Upper lobe of right lung (tissue), 1 donor: ENCODE measurements at places on chromosomes 7 and 10. TPM values are rescaled to one million over a fixed set of nuclear protein-coding genes. Genes with fewer than 3 reads are reported as not detected.
A peak's percentile ranks its signal among the peaks of the same experiment; 100 is the strongest.

DNA sequence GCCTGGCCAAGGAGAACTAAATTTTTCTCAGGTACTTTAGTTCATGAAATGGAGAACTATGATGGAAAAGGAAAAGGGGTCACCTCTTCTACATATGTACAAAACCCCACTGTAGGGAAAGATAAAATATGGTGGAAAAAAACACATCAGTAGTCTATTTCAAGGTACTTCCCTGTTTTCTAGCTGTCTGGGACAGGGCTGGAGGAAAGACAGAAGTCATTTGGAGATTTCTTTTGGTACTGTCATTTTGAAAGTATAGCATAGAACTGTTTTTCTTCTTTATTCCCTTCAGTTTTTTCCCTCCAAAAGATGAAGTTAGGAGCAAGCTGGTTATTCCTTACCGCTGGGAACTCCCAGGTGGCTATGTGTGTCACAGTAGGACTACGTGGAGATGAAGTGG, 196.1 kb downstream of the DOCK4 start:
- no peak for DNase-seq

DNA sequence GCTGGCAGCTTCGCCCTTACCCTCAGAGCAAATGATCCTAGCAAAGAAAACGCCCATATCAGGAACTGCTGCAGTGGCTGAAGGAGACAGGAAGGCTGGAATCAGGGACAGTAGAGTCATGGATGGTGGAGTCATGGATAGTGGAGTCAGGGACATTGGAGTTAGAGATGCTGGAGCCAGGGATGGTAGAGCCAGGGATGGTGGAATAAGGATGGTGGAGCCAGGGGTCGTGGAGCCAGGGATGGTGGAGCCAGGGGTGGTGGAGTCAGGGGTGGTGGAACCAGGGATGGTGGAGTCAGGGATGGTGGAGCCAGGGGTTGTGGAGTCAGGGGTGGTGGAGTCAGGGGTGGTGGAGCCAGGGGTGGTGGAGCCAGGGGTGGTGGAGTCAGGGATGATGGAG, 31.3 kb downstream of the C10orf105 start:
- no peak for DNase-seq

Gene GSAP
- total RNA-seq = 64.9 TPM

DNA sequence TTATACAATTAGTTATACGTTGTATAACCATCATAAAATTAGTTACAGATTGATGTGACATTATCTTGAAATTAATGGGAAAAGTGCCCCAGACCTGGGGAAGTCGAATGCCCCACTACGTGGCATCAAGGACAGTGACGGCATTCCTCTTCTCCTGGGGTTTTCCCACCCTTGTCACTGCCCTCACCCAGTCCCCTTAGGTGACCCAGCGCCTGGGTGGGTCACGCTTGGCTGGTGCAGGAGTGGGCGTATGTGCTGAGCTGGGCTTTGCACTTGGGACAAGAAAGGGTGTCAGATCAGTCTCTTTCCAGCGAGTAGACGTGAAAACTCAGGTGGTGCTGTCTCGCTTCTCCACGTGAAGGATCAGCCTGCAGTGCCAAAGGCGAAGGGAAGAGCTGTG, 7.6 kb downstream of the FOXK1 start:
- no peak for DNase-seq

Gene SPDYE11
- total RNA-seq = not detected

DNA sequence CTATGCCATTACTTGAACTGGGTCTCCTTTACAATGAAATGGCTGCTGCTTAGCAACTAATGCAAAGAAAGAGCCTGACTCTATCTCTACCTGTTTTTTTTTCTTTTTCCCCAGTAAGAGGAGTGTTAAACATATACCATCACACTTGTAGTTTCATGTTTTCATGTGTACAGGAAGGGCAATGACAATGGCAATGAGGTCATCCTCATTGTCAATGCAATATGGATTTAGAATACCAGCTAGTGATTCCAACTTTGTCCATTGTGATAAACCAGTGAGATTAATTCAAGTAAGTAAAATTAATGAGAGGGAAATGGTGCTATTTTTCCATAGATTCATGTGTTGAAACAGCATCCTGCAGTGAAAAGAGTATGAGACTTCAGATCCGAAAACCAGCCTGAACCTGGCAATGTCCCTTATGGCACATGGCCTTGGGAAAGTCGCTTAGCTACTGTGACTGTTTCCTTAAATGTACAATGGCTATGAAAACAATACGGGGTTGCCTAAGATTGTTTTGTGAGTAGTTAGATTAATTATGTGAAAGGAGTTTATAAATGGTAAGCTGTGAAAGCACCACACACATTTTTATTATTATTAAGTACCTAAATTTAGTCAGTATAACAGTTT, 11.2 kb downstream of the DGKI start:
- no peak for DNase-seq

- DNase-seq = no peak
Measured at GRCh38 chr7:80263333-80263732, 128.7 kb downstream of the GNAI1 start.

Gene MOGAT3
- not detected for total RNA-seq

GRCh38 chr10:108956149-108956548, 967.2 kb downstream of the XPNPEP1 start:
- DNase-seq = no peak

GRCh38 chr7:9488555-9488954, 1055.1 kb downstream of the NXPH1 start:
- no peak for DNase-seq

DNA sequence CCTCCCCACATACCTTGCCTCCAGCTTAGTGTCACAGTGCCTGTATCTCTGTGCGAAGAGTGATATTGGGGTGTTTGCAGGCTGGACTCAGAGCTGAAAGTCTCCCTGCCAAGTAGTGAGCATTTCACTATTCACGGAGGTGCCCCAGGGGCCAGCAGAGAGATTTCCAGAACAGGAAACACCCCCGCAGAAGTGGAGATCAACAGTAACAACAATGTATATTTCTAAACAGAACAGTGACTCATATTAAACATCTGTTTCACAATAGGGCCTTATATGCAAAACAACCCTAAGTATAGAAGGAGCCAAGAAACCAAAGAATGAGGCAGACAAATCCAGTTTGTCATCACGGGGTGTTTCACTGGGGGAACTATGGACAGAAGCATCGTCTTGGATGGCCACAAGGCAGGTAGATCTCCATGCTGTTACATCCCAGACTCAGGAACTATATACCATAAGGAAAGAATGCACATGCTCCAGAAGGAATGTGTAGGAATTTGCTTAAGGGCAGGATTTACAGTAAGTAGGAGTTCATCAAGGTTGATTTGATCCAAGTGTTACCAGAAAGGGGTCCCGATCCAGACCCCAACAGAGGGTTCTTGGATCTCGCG, 29.3 kb upstream of the CCL24 start:
- no peak for DNase-seq

DNA sequence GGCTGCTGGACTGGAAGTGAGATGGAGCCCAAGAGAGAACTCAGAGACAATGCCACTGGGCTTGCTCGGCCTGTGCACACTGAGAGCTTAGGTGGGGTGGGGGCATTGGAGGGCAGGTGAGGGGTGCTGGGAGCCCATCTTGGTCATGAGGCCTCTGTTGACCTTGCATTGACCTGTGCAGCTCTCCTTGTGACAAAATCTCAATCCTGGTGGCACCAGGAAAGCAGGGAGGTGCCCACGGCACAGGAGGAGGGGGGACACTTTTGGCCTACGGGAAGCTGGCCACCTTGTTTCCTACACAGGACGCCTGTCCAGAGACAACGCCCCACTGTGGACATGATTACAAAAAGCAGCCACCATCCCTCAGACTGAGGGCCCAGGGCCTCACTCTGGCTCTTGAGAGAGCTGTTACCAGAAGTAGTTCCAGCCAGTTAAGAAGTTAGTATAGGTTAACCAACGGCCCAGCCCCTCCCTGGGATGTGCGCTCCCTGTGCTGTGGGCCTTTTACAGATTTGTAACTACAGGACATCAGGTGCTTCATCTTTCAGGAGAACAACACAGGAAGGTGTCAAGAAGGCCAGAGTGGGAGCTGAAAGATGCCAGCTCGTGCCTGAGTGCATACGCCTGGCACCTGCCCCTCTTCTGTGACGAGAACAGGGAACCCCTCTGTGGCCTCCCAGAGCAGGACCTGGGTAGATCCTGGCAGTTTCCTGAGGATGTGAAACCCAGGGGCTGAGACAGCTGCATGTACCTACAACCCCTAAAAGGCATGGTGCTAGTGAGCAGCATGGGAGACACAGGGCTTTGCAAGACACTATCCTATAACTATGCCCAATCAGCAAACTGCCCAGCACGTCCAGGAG, 10.3 kb downstream of the PKD1L1 start:
- DNase-seq = no peak

DNA sequence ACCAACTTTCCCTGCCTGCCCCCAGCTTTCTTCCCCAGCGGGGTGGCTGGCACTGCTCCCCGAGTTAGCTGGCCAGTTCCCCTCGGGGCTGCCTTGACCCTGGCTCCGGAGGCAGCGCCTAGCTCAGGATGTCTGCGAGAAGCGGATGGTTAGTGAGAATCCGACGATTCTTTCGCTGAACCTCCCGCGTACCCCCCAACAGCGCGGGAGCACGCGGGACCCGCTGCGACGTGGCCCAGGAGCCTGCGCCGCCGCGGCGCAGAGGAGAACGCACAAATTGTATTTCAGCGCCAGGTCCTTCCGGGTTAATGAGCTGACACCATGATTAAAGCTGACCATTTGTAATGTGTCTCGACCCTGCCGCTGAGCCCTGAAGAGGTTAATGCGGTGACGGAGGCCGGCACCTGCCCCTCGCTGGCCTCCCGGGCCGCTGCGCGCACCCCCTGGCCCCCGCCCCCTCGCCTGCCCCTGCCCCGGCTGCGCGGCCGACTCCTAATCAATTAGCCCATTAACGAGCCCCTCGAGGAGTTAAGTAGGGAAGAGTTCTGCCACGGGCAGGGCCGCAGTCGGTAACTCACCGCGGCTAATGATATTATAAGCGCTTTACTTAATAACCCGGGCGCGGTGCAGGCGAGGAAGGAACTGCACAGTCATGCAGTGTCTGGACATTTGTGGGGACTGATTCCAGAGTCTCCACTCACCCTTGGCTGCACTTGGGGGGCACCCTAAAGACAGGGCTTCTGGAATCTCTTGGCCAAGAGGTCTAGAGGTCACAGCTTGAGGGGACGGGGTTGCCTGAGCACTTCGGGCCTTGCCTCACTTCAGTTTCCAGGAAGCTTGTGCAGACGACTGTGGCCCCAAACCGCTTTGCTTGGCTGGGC, 1.7 kb upstream of the HMX2 start:
- DNase-seq = no peak

DNA sequence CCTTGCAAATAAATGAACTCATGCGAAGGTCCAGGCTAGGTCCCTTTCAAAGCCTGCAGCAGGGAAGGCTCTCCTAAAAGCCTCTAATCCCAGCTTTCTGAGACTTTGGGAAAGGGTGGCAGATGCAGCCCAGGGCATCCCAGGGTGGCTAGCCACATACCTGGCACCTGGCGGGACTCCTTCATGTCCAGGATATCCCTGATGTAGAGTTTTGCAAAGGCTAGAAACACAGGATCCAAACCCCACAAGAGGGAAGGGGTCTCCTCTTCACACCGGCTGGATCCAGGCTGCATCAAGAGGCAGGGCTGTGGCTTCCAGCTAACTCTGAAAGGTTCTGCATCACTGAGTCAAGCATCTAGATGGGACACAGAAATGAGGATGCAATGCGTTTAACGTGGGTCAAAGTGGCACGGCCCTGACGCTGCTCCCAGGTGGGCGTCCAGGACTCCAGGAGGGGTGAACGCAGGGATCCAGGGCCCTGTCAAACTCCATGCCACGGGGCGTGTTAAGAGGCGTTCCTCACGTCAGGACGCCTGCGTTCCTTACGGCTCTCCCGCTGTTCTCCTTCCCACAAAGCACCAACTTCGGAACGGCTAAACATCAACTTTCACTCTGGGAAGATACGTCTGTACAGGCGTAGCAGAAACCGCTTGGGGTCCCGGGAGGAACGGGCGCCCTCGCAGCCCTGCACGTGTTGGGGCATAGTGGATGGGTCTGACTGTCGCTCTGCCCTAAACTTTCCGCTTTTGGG, 507 bp downstream of the STN1 start:
- DNase-seq = peak; percentile 81

- no peak for DNase-seq
Measured at GRCh38 chr7:150514748-150515222, at the start of gene GIMAP7. GIMAP7 (plus strand) TSS chr7:150514872; CDS start chr7:150519975, 5,103 bp downstream.

DNA sequence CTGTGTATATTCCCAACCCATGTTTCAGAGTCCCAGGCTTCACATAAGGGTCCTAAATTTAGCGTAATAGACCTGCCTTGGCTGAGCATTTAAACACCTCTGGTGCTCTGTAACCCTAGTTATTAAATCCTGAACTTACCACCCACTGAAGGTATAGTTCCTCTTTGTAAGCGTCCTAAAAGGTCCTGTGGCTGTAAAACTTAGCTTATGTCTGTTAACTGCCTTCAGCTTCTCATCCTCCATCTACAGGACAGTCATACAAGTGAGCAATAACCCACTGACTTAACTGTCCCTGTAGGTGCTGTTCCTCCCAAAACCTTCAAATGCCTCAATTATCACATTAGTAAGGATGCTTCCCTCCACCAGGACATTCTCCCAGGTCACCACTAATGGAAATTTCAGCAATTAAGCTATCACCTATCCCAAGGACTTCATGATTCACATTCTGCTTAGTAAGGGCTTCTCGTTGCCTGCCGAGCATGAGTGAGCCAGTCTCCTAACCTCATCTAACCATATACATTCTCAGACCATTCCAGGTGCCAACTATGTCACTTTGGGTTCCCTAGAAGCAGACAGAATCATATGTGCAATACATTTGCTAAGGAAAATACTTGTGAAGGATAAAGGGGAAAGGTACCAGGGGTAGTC, 55.8 kb downstream of the CASD1 start:
- no peak for DNase-seq

GRCh38 chr7:30925117-30925516, 13.5 kb downstream of the AQP1 start:
- DNase-seq = no peak

Gene NPFFR1
- 1.1 TPM for total RNA-seq

- no peak for DNase-seq
Measured at GRCh38 chr10:110425684-110426293, 71.9 kb upstream of the DUSP5 start.

Gene TEX47
- not detected for total RNA-seq

DNA sequence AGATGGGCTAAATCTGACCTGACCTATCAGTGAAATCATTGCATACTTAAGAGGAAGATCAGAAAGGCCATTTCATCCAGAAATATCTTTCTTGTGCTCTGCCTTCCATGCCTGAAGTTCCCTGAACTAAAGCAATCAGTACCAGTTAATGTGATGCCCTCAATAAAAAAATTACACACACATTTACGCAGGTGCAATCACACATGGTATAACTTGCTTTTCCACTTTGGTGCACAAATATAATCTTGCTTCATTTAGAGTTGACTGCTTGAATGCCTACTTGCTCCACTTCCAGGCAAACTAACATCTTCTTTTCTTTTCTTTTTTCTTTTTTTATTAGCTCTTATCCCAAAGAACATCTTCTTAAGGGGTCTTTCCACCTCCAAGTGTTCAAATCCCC, 58.3 kb upstream of the KIF5B start:
- DNase-seq = no peak

DNA sequence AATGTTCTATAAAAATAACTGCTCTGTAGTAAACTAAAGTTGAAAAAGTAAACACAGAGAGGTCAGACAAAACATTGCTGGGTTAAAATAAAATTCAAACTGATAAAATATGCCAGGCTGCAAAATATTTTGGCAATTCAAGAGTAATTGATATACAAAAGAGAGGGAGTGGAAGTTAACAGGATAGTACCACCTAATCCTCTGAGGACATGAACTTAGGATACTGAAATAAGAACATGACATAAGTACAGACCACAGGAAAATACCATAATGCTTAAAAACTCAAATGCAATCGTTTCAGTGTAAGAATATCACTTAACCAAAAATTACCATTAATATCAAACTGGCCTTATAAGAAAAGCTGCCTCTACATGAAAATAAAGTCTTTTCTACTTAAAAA, 37.6 kb upstream of the GPR22 start:
- no peak for DNase-seq

Gene PDGFA
- total RNA-seq = 57.1 TPM

Gene NRCAM
- 2.0 TPM for total RNA-seq
